Smooth muscle cell of the brain vasculature (primary cell): ENCODE measurements at places on chromosomes 5 and 9.
A peak's percentile ranks its signal among the peaks of the same experiment; 100 is the strongest.

GRCh38 chr5:135743705-135744411, 90.6 kb upstream of the SLC25A48 start:
- DNase-seq: no peak

DNA sequence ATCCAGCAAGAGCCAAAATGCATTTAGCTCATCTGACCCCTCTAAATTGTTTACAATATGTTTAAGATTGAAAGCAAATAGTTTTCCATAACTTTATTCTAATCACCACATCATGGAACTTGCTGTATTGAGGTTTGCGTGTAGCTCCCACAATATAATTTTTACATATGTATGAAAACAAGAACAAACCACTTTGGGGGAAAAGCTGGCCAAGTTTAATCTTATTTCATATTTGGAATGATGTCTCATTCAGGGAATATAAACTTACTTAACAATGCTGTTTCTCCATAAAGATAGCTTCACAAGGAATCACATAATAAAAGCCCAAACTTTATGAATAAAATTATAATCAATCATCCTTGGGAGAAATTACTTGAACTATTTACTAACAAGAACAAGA, 194.6 kb upstream of the PCSK5 start:
- no peak for DNase-seq

DNA sequence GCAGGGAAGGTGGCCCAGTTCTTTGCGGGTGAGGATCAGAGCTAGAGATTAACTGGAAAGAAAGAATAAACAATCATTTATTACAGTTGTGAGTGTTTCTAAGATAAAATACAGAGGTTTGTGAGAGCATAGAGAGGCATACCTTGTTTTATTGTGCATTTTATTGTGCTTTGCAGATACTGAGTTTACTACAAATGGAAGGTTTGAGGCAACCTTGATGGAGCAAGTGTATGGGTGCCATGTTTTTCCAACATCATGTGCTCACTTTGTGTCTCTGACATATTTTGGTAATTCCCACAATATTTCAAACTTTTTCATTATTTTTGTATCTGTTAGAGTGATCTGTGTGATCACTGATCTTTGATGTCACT, 715 bp upstream of the C5orf34 start:
- DNase-seq: peak; percentile 1

- no peak for DNase-seq
Measured at GRCh38 chr5:77010243-77010642, 20.0 kb upstream of the AGGF1 start.
